ENCODE measurements at places on chromosomes 6 and 20.

DNA sequence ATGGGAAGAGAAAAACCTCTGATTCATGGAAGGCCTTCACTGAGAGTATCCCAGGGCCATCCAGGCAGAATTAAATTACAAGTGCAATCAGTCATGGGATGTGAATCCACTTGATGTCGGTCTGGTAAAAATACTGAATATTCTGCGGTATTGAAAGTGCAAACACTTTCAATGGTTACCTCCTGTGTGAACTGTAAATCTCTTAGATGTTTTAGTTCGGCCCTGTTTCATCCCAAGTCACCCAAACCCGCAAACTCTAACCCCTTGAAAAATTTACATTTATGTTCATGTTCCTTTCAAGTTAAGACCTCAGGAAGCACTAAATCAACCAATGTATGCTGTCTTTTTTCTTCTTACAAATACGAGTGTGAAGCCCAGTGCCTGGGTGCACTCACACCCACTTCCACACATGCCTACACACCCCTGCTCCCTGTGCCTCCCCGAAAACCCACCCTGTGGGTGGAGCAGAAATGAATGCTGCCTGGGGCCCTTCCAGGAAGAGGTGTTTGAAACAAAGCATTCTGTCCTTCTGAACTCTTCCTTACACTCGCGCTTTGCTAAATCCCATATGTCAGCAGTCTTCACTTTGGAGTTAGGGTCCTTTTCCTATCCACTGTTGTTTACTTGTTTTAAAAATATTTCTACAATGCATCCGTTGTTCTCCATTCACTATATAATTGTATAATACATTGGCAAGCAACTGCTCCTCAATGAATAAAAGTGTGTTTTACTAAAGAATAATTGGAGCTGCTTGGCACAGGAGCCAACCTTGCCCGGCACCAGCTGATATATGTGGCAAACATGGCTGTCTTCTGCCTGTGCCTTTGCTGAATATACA, 62.7 kb downstream of the FYN start:
- DNase-seq = no peak

- no peak for DNase-seq
Measured at GRCh38 chr6:168272415-168273325, 46.9 kb downstream of the DACT2 start.

DNA sequence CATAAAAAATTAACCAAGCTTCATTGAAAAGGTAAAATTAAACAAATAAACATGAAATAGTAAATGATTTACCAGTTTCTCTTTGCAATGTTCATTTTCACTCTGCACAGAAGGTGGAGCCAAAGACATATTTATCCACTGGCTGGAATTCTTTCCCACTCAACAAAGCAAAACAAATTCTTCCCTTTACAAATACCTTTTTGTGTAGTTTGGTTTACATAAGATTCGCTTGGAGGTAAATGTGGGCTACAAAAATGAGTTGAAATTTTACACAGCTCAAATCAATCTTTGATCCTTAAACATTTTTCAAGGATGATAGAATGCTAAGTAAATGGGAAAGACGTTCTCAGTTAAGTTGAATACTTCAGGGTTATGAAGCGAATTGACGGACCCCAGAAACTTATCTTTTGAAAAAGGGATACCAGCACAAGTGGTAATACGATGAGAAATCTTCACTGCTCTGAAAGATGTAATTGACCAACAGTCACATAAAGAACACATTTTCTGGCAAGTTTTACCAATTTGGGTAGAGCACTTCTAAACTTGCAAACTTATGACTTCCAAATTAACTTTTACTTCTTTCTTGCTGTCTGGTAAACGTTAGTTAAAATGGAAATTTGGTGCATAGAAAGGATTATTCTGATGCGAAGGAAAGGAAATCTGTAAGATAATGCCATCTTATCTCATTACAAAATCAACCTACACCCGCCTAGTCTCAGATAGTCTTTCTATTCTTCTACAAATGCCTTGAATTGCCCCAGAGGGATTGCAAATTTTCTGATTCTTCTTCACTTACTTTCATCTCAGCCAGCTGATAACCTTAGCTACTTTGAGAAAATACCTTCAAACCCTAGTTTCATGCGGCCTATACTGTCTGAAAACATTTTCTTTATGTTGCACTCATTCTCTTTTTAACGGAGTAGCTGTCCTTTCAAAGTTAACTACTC, 4.7 kb upstream of the GJA1 start:
- no peak for DNase-seq

DNA sequence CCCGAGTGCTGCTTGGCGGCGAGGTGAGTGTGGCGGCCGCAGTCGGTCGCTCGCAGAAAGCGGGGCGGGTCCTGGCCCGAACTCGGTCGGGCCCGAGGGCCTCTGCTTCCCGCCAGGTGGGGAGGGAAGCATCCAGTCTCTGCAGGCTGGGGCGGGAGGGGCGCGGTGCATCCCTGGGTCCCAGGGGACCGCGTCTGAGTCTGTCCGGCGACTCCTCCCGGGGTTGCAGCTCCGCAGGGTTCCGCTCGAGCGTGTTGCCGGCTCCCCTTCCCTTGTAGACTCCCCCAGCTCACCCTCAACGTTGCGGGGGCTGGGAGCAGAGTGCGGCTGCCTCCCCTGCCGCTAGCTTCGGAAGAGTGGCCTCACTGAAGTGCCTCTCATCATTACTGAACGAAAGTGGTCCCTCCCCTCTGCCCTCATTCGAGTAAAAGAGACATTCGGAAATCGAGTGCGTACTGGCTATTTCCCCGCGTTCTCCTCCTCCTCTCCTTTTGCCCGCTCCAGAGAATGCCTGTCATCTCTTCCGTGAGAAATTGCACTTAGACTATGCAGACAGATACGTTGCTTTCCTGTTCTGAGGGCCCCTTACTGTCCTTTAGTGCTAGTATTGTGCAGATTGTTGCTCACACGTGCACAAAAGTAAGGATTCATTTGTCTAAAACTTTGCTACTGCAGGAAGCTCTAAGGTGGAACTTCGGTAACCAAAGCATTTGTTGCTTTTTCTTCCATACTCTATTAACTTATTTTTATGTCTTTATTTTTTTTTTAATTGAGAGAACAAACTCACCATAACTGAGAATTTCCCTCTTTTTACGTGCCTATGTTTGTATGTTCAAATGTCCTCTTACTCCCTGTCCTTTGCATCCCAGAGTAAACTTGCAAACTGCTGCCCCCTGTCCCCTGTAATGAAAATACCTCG, 751 bp downstream of the MAP3K4 start:
- DNase-seq = peak; percentile 70

DNA sequence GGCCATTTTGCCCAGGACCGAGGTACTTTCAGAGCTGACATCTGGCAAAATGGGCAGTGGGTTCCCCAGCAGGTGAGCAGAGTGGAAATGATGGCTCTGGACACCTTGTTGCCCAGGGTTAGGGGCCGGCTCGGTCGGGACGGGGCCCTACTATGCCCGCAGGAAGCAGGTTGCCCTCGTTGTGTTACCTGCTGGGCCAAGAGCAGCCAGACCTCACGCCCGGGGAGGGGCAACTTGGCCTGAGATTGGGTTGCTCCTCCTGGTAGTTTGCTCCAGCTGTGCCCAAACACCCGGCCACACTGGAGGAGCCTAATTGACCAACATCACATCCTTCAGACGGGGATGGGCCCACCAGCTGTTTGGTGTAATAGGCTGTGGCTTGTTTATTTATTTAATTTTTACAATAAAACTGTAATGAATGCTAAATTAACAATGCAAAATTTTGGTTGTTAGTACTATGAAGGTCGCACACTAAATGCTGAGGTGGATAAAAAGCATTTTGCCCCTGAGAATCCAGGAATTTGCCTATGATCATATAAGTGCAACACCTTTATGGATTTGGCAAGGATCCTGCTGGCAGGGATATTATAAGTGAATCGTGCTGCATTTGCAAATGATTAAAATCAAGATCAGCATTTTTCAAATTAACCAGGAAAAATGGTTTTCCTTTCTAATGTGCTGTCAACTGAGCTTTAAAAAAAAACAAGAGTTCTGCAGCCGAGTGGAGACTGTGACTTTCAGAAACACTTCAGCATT, 26.6 kb upstream of the PCMTD2 start:
- DNase-seq = no peak

DNA sequence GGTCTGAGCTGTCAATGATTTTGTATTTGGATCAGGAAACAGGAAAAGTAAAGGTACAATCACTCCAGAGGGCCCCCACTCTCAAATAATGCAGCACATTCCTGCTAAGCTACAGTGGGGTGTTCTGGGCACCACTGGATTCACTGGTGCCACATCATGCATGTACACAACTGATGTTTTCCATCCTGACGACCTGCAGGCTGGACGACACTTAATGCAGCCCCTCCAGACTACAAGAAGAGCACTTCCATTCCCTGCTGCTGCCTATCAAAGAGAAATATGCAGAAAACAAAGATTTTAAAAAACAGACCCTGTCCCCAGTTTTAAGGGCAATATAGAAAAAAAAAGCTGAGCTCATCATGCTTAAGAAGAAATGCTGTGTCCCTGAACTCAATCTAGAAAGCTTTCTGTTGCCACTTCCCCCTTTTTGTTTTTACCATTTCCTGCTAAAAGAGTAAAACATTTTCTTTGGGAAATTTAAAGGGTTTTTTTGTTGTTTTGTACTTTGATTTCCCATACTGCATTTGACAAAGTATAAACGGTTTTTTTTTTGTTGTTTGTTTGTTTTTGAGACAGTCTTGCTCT, 35.5 kb downstream of the ABHD12 start:
- no peak for DNase-seq

DNA sequence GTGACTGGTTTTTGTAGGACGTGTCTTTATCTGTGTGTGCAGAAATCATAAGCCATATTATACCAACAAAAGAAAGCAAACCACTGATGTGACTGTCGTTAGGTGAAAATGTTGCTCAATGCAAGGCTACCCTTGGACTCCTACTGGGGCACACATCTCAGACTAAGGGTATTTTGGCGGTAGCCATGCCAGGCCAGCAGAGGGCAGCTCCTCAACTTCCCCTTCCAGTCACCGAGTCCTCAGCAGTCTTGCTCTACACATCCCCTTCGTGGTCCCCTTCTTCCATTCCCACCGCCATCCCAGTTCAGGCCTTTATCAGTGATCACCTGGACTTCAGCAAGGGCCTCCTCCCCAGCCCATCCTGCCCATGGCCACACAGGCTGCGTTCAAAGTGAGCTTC, 113.7 kb upstream of the GGTLC1 start:
- DNase-seq = no peak

- no peak for DNase-seq
Measured at GRCh38 chr20:18001131-18001921, 32.5 kb downstream of the MGME1 start.

DNA sequence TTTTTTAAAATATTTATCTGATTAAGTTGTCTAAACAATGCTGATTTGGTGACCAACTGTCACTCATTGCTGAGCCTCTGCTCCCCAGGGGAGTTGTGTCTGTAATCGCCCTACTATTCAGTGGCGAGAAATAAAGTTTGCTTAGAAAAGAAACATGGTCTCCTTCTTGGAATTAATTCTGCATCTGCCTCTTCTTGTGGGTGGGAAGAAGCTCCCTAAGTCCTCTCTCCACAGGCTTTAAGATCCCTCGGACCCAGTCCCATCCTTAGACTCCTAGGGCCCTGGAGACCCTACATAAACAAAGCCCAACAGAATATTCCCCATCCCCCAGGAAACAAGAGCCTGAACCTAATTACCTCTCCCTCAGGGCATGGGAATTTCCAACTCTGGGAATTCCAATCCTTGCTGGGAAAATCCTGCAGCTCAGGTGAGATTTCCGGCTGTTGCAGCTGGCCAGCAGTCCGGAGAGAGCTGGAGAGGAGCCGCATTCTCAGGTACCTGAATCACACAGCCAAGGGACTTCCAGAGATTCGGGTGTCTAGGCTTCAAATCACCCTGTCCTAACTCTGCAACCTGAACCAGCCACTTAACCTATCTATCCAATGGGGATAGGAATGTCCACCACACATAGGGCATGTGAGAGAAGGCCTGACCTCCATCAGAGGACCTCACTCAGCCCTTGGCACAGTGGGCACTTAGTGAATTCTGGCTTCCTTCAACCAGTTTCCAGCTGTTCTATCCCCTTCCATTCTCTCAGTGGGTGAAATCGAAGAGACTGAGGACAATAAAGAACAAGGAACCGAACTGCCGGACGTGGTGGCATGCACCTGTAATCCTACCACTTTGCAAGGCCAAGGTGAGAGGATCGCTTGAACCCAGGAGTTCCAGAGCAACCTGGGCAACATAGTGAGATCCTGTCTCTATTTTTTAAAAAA, 3.1 kb downstream of the TNF start:
- no peak for DNase-seq

GRCh38 chr20:37786043-37786442, 92.2 kb downstream of the CTNNBL1 start:
- no peak for DNase-seq

DNA sequence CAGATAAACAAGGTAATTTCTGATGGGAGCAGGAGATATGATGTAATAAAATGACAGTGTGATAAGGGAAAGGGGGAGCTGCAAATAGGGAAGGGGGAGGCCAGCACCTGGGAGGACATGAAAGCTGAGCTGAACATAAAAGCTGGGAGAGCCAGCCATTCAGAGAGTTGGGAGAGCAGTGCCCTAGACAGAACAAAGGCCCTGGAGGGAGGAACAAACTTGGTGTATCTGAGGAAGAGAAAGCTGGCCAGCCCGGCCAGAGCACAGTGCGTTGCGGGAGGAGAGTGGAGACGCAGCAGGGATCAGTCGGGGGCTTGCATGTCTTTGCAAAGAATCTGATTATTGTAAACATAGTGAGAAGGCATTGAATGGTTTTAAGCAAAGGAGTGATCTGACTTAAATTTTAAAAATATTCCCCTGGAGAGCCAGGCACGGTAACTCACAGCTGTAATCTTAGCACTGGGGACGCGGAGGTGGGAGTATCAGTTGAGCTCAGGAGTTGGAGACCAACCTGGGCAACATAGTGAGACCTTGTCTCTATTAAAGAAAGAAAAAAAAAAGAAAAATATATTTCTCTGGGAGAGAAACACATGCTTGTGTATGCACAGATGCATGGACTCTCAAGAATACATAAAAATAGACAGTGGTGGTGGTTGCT, 318.2 kb downstream of the ZFAND3 start:
- no peak for DNase-seq

DNA sequence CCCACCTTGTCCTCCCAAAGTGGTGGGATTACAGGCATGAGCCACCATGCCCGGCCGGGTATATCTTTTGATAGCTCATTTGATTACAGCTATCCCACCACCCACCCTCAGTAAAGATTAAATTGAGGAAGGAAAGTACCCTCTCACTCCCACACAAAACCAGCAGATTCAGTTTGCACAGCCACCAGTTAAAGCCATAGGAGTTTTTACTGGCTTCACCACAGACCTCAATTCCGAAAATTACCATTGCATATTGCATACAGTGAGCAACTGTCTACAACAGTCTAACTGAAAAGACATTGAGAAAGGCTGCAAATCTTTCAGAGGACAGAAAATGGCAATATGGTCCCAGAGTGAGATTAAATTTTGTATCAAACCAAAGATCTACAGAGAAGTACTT, 34.9 kb downstream of the ESF1 start:
- no peak for DNase-seq
